Bronchial epithelial cell (primary cell): ENCODE measurements at places on chromosomes 7 and 10. TPM values are rescaled to one million over a fixed set of nuclear protein-coding genes. Genes with fewer than 3 reads are reported as not detected.

- DNase-seq: no peak
Measured at GRCh38 chr10:5575482-5576153, 50.9 kb downstream of the CALML3 start.

DNA sequence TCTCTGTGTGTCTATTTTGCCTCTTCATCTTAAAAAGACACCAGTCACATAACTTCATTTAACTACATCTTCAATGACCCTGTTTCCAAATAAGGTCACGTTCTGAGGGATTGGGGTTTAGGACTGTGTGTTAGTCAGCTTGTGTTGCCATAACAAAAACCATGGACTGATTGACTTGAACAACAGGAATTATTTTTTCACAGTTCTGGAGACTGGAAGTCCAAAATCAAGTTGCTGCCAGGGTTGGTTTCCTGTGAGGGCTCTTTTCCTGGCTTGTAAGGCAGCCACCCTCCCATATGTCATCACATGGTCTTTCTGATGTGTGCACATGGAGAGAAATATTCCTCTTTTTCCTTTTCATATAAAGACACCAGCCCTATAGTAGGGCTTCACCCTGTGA, 55.3 kb downstream of the REEP3 start:
- no peak for DNase-seq

DNA sequence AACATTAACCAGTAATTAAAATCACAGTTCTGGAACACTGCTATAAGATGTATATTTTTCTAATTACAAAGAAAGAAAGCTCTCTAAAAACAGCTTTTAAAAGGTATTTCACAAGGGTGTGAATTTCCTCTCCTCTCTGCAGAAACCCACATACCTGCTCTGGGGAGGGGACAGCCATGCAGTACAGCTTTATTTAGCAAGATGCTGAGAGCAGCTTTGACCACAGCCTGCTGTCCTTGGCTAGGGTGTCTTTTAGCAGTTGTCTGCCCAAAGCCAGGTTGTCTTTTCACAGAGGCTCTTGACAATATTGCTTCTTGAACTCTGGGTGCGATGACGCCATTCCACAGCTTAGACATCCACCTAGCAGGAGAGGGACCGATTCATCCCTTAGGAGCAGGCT, 148.3 kb downstream of the CTTNBP2 start:
- DNase-seq: no peak

GRCh38 chr10:90130321-90131086, 429.1 kb downstream of the KIF20B start:
- peak; percentile 26 for DNase-seq

DNA sequence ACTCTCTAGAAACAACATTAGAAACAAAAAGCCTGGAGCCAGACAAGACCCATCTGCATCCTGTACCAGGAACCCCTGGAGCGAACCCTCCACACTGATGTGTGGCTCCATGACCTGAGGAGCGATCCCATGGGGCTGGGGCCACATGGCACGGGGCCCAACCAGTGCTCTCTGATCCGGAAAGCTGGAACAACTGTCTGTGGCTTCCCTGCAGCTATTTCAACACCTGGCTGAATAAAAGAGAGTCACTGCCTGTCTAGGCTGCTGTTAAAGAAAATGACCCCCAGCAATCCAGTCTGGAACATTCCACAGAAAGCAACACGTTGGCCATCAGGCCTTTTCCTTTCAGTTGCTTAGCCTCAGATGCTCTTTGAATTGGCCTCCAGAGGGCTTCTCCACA, 20.9 kb downstream of the UROS start:
- DNase-seq: no peak

- DNase-seq: no peak
Measured at GRCh38 chr7:20835111-20835750, 48.5 kb upstream of the SP8 start.

Gene WNT2
- total RNA-seq: under 0.01 TPM in 1 of 2 replicates, not detected in the other

GRCh38 chr7:142120524-142120923, 9.0 kb downstream of the MGAM2 start:
- DNase-seq: peak; percentile 78

- no peak for DNase-seq
Measured at GRCh38 chr7:158275711-158276413, 311.8 kb downstream of the PTPRN2 start.

GRCh38 chr7:106858618-106859532, 6.2 kb upstream of the PIK3CG start:
- DNase-seq: peak; percentile 10

Gene PPP1R9A
- total RNA-seq: 0.79 and 1.0 TPM in 2 replicates

Gene EIF5AL1
- 0.26 TPM in 2 replicates for total RNA-seq

Gene LIPM
- not detected in 2 replicates for total RNA-seq

DNA sequence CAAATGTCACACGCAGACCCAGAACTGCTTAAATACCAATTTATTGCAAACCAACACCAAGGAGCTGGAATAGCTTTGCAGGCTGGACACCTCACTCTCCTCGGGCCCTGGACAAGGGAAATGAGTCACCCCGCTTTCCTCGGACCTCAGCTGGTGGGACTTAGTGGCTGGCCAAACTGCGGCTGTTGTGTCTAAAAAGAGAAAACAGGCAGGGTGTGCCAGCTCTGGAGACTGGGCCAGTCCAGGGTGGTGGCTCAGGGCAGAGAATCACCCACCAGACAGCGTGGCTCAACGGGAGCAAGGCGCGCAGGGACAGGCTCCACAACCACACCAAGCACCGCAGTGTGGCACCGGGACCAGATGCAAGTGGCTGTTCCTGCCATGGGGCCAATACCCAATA, 58.2 kb upstream of the CAMK2B start:
- no peak for DNase-seq

DNA sequence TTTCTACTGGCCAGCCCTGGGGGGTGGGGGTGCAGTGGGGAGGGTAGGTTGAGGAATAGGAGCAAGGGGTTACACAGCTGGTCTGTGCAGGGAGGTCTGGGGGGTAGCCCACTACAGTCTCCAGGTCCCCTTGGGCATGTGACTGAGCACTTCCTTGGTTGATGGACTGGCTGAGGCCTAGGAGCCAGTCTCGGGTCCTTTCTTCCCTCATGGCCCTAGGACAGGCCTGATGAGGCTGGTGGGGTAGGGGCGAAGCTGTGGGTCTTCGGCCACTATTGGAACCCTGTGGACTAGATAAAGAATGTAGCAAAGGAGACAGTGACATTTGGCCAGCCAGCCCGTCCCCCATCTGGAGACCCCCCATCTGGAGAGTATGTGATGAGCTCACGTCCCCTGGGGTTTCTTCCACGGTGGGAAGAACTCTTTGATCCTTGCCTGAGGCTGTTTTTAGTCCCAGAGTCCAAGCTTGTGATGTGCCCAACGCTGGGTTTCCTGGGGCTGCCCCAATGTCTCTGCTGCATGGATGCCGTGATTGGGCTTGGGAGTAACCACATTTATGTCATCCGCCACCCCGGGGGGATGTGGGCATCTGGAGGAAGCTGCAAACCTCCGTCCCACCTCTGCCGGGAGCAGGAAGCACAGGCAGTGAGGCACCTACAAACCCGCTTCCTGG, 20.7 kb downstream of the FAM241B start:
- no peak for DNase-seq

DNA sequence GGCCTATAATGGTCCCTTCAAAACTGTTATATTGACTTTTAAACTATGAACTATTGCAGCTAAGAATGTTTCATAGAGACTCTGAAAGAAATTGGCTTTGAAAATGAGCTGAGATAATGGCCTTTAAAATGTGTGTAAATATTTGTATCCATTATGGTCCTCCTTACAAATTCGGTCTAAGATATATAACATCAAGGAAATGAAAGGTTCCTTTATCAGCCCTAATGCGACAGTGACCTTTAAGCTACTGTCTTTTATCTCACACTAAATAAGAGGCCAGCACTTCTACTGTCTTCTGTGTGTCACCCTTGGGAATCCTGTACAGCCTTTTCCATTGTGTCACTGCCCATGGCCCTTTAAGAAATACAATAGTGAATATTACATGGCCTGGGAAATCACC, 19.5 kb downstream of the COL28A1 start:
- no peak for DNase-seq

- no peak for DNase-seq
Measured at GRCh38 chr7:105250706-105251105, 138.0 kb downstream of the SRPK2 start.

DNA sequence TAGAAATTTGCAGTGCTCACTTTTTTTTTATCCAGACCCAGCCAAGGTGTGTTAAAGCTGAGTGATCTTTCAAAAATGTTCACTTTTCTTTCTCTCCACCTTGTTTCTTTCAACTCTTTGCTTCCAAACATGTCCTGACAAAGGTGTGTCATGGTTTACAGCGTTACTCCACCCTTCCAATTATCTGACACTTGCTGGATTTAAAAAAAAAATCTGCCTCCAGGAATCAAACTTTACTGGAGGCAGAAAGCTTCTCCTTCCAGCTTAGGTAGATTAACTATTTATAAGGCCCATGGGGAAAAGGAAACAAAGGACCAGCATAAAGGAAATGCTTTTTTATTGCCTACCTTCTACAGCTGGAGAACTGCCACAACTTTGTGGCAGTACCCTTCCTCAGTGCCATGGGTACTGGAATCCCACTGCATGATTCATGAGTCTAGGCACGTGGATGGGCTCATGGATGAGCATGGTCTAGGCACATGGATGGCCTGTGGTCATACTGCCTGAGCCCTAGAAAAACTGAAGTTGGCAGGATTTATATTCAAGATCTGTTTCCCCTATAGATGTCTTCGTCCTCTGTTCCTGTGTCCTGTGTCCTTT, at the start of gene COL17A1:
COL17A1 (minus strand) TSS at position 80 of the 600 bp plus-strand sequence. CDS start 5,207 bp downstream, outside the sequence.
- DNase-seq: peak; percentile 88

DNA sequence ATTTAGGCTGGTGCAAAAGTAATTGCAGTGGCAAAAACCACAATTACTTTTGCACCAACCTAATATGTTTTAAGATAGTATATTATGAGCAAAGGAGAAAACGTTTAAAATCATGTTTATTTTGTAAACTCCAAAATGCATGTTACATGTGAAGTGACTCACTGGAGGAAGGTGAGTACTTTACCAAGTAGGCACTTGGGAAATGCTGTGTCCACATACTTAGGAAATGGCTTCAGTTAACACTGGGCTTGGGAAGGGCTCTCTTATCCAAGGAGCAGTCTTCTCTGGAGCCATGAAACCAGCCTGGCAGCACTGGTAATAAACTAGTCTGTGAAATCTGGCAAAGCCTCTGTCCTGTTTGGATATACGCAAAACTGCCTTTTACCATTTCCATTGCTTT, 4.4 kb downstream of the RPS24 start:
- DNase-seq: peak; percentile 63

- no peak for DNase-seq
Measured at GRCh38 chr7:479115-479947, 40.3 kb downstream of the PDGFA start.

Gene HMX2
- total RNA-seq: not detected in 2 replicates

GRCh38 chr7:101534015-101534803, 94.9 kb downstream of the MYL10 start:
- no peak for DNase-seq

DNA sequence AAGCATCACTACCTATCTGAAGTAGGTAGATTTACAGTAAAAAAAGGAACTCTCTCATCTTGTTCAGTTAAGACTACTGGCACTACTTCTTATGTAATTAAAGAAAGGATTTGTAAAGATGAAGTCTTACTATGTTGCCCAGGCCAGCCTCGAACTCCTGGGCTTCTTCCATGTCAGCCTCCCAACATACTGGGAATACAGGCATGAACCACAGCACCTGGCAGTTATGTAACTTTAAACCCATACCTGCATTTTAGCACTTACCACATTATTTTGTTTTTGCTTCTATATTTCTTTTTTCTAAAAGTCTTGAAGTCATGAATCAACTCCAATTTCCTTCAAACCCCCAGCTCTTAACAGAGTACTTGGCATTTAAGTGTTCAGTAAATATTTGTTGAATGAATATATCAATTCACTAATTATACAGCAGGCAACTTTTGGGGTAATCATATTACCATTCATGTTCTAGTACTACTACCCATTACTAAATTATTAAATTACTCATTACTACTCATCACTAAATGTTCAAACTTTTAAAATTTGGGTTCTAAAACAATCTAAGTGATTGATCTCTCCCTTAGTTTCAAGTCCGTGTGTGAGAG, 31.6 kb upstream of the CCDC71L start:
- no peak for DNase-seq

Gene MINDY4
- 1.1 and 1.3 TPM in 2 replicates for total RNA-seq

Gene OR6V1
- total RNA-seq: not detected in 2 replicates

DNA sequence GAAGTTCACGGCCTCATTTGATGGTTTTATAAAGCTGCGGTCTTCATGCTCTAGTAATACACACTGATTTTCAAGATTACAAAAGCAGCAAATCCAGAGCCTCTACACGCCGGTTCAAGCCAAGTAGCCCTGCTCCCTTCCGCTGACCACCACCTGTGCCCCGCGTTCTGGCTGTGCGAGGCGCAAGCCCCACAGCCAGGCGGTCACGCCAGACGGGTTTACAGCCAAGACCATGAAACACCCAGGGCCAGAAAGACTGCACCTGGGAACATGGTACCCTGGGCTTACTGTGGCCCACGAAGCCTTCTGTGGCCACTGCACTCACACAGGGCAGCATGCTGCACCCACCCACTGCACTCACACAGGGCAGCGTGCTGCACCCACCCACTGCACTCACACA, 33.6 kb downstream of the GPER1 start:
- no peak for DNase-seq

DNA sequence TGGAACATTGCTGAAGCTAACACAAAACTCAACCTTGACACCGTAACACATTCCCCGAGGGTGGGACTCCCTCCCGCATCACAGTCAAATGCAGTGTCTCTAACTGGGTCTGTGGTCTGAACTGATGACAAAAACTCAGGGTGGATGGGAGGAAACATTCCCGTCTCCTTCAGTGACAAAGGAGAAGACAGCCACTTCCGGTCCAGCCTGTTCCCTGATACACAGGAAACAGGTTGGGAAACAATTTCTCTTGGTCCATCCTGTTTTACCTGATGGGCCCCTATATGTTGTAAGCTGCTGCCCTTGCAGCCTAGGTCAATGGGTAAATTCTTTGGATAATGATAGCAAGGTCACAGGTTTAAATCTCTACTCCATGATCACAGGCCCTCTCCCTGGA, 20.4 kb downstream of the SLC13A4 start:
- DNase-seq: peak; percentile 69

DNA sequence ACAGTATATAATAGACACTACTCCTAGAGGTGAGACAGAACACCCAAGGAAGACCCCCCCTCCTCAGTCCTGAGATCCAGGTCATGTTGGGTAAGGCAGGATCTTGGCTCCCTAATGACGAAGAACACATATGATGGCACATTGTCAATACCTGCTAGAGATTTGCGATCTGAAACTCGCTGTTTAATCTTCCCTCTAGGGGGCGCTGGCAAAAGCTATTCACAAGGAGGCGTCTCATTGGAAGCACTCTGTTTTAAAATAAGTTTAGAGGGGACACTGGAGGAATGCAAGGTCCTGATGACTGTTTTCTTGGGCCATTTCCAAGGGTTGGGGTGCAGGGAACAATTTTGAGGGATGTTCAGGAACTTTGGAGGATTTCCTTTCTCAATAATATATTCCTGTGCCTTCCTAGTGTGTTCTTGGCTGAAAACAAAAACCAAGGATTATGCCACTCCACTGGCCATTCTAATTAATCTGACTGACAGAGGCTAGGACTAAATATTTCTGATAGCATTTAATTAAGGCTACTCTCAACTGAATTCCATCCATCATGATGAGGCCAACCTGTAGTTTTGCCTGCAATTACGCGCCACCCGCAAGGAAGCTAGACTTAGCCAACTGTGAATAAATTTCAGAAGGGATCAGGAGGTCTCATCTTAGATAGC, 1013.8 kb upstream of the MBL2 start:
- DNase-seq: no peak

GRCh38 chr7:158698657-158699195, 5.9 kb downstream of the NCAPG2 start:
- DNase-seq: no peak

GRCh38 chr7:33849004-33849403, 56.3 kb upstream of the BMPER start:
- DNase-seq: no peak

Gene ASIC3
- under 0.01 and 0.26 TPM in 2 replicates for total RNA-seq

- DNase-seq: peak; percentile 67
Measured at GRCh38 chr10:118698421-118698820, 56.3 kb downstream of the CACUL1 start.
